ENCODE measurements at places on chromosomes 11 and 22. TPM values are rescaled to one million over a fixed set of nuclear protein-coding genes. Genes with fewer than 3 reads are reported as not detected.

The PTGDR2 gene
- total RNA-seq: 0.37 TPM

The VPREB1 gene
- total RNA-seq: not detected

The GPHA2 gene
- not detected for total RNA-seq

The MEI1 gene
- 0.95 TPM for total RNA-seq

The PATE2 gene
- 0.53 TPM for total RNA-seq

The SLC6A5 gene
- not detected for total RNA-seq

The IL18 gene
- total RNA-seq: 18.1 TPM

The RAPSN gene
- total RNA-seq: 3.0 TPM

GRCh38 chr11:18455686-18456372 is at the start of gene LDHAL6A:
TSS of gene LDHAL6A (plus strand) at chr11:18455856. CDS start at chr11:18456681, 825 bp downstream.
- no peak for DNase-seq

GRCh38 chr11:88337987-88338668 is 592 bp upstream of the CTSC start:
- DNase-seq: peak; percentile 26

DNA sequence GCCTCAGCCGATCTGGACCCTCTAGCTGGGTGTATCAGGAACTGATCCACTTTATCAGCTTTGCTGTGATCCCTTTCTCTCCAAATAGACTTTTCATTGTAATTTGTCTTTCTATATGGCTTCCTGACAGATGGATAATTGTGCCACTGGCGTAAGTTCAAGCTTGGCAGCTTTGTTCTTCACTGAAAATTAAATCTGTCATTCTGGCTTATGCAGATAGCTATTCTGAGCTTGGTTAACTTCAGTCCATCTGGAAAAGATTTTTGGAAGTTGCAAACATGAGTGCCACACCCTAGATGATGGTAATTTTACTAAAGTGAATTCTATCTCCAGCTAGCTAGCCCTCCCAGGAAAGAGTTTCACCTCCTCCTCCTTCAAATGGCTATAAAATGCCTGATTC is 8.1 kb downstream of the OR5A2 start:
- no peak for DNase-seq

- DNase-seq: peak; percentile 46
Observed at GRCh38 chr11:99015634-99016454, 4.9 kb upstream of the CNTN5 start.

DNA sequence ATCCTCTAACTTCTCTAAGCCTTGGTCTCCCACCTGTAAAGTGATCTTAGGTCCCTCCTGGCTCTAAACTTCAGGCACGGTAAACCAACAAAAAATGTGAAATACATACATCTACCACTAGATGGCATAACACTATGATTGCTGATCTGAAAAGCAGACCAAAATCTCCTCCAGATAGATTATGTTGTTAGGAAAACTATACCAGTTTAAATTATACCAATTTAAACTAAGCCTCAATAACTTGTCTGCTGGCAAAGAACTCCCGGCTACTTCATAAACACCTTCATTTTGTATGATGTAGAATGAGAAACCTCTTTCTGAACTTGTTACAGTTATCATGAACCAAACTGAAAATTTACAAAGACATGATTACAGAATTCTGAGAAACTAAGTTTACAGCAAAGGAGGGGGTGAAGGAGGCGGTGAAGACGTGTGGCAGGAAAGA is 85.9 kb downstream of the SBF2 start:
- peak; percentile 5 for DNase-seq

GRCh38 chr22:25548866-25549464 is 15.5 kb upstream of the GRK3 start:
- no peak for DNase-seq

GRCh38 chr11:128375961-128376360 is 211.4 kb downstream of the ETS1 start:
- DNase-seq: no peak

GRCh38 chr11:65539744-65540289 is 14.9 kb downstream of the SCYL1 start:
- no peak for DNase-seq

DNA sequence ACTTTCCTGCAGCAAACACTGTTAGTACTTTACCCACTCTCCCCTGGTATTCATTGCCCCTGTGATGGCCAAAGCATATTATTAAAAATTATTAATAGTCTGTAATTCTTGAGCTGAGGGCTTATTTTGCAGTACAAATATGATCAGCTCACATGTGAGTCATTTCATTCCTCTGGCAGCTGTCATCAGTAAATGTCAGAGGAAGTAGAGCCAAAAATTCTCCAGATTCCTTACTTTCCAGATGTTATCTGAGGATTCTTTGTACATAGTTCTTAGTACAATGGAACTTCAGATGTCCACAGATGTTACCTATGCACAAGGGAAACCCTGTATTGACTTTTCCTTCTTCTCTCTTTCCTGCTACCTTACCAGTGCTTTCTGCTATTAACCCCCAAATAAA is 12.5 kb downstream of the OR5B3 start:
- DNase-seq: no peak

- no peak for DNase-seq
Observed at GRCh38 chr11:2127482-2128129, 11.6 kb downstream of the IGF2 start.

- no peak for DNase-seq
Observed at GRCh38 chr11:109972181-109972715, 120.9 kb upstream of the ZC3H12C start.

DNA sequence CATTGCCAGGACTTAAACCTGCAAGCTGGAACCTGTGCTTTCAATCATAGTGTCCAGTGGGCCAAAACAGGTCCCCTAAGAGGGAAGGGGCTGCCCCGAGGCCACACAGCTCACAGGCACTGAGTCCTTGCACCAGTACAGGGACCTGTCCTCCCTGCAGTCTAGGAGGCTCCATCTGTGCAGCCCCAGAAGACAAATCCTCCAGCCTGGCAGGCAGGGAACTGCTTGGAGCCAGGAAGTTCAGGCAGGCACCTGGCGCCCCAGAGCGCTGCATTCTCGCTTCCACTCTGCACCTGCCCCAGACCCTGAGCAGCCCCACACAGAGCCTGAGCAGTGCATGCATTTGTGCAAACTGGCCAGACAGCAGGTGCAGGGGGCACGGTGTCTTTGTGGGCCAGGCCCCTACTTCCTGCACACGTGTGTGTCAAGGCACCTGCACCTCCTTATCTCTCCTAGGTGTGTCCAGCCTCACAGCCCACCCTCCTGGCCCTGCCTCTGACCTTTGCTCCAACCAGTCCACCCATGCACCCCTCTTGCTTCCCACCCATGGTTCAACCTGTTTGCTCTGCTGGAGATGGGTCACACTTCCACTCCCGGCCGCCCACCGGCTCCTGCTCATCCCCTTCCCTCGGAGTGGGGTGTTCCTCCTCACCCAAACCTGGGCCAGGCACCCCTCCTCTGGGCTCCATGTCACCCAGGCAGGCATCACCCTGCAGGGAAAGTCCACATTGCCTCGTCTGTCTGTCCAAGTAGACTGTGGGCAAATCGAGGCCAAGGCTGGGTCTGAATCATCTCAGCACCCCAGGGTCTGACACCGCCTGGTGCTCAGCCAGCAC is 19.0 kb downstream of the LINC01488 start:
- DNase-seq: no peak

- no peak for DNase-seq
Observed at GRCh38 chr11:40722179-40722795, 737.2 kb downstream of the LRRC4C start.

DNA sequence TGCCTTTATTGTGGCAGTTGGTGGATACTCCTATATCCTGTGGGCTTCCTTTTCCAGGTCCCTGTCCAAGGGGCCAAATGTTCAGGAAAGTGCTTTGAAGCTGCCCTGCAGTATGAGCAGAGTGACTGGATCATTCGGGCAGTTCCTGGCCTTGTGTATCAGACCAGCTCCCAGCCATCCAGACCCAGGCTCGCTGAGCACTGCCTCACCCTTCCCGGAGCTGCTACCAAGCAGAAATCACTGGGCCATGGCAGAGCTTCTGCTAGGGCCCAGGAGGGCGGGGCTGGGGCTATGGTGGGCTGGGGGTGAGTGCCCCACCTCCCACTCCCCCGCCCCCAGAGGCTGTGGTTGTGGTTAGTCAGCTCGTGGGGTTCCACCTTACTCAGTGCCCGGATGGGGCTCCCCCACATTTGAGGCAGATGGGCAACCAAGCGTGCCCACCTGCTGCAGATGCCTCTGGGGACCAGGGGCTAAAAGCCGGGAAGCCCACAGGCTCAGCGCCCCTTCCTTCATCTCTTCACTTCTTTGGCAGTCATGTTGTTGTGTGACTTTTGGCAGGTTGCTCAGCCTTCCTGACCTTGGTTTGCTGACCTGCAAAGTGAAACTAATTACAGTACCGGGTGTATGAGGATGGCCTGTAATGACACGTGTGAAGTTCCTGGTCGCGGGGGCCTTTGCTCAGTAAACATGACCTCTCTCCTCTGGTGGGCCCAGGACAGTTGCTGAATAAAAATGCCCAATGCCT is 2.1 kb upstream of the LRRC32 start:
- DNase-seq: no peak

GRCh38 chr11:66971488-66971887 is 3.6 kb upstream of the C11orf86 start:
- DNase-seq: no peak

DNA sequence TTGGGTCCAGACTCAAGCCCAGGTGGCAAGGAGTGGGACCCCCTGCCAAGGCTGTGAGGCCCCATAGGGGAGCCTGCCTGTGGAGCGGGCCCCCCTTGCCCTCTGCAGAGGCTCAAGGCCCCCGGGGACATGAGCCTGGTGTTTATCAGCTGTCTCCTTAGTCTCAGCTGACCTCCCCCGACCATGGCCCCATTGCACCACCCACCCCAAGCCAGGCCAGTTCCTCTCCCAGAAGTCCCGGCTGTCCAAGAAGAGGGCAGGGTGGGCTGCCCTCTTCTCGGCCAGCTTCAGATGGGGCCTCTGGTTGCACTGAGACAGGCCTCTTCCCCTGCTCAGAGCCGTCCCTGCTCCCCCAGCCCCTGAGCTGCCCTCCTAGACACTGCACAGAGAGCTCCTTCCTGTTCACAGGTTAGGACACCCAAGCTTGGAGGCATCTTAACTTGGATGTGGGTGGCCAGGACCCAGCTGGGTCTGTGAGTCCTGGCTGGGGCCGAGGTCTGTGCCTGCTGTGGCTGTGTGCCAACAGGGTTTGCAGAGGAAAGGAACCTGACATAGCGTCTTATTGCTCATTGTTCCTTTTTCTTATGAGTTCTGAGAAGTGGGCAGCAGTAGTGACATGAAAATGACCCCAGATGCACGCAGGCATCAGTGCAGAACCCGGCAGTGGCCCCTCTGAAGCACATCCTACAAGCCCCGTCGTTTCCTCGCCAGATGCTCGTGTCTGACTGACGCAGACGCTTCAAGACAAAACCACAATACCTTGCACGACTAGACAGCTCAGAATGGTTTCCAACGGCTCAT is 5.4 kb downstream of the TRABD start:
- DNase-seq: no peak

- no peak for DNase-seq
Observed at GRCh38 chr11:69925366-69926196, 106.4 kb upstream of the FGF3 start.

GRCh38 chr11:43644621-43645299 is 35.8 kb upstream of the HSD17B12 start:
- DNase-seq: no peak

DNA sequence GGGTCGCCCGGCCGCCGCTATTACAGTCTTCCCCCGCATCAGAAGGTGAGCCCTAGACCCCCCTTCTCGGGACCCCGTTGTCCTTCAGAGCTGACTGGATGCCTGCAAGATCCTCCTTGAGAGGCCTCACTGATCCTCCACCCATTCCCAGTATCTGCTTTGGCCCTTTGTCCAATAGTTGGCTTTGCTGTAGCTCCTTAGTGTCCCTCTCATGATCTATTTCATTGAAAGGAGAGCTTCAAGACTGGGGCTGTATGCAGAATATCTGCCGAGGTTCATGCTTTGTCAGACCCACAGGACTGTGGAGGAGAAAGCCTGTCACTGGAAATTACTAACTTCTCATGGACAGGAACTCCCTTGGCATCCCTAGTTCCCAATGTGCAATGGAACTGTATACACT is 499 bp downstream of the DLAT start:
- DNase-seq: no peak

DNA sequence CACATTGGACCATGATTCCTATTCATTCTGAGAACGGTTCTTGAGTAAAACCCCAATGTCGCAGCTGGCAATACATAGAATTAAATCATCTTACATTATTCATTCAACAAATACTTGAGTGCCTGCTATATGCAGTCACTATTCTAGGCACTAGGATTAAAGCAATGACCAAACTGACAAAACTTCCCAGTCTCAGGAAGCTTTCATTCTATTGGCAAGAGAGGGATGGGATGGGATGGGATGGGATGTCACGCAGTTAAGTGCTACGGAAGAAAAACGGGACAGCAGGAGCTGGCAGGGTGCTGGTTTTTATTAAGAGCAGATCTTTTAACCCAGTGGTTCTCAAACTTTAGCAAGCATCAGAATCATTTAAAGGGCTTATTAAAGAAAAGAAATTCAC is 2.9 kb downstream of the PAK1 start:
- DNase-seq: no peak

GRCh38 chr11:125292100-125292499 is 127.5 kb downstream of the PKNOX2 start:
- DNase-seq: no peak

- DNase-seq: no peak
Observed at GRCh38 chr11:121321614-121322243, 29.2 kb downstream of the SC5D start.

GRCh38 chr11:61090982-61091372 is 11.3 kb upstream of the CD5 start:
- no peak for DNase-seq
